ENCODE measurements at places on chromosomes 16 and 17.

- no peak for DNase-seq
Measured at GRCh38 chr16:27273670-27274423, 5.3 kb upstream of the NSMCE1 start.

- DNase-seq, result no peak
Measured at GRCh38 chr17:2542456-2542855, 30.8 kb upstream of the METTL16 start.

DNA sequence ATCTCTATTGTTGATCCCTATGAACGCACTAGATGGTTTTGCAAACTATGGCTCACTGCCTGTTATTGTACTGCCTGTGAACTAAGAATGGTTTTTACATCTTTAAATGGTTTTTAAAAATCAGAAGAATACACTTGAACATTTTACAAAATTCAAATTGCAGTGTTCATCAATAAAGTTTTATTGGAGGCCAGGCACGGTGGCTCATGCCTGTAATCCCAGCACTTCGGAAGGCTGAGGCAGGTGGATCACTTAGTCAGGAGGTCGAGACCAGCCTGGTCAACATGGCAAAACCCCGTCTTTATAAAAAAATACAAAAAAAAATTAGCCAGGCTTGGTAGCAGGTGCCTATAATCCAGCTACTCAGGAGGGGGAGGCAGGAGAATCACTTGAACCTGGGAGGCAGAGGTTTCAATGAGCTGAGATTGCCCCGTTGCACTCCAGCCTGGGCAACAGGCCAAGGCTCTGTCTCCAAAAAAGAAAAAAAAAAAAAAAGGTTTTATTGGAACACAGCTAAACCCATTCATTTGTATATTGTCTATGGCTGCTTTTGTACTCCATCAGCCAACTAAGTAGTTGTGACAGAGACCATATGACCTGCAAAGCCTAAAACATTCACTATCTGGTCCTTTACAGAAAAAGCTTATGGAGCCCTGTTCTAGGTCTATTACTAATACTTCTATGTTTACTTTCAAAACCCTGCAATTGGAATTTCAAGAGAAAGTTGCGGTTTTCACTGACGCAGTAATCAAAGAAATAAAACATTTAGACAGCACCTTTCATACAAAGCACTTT lies 18.9 kb downstream of the IKZF3 start:
- no peak for DNase-seq

DNA sequence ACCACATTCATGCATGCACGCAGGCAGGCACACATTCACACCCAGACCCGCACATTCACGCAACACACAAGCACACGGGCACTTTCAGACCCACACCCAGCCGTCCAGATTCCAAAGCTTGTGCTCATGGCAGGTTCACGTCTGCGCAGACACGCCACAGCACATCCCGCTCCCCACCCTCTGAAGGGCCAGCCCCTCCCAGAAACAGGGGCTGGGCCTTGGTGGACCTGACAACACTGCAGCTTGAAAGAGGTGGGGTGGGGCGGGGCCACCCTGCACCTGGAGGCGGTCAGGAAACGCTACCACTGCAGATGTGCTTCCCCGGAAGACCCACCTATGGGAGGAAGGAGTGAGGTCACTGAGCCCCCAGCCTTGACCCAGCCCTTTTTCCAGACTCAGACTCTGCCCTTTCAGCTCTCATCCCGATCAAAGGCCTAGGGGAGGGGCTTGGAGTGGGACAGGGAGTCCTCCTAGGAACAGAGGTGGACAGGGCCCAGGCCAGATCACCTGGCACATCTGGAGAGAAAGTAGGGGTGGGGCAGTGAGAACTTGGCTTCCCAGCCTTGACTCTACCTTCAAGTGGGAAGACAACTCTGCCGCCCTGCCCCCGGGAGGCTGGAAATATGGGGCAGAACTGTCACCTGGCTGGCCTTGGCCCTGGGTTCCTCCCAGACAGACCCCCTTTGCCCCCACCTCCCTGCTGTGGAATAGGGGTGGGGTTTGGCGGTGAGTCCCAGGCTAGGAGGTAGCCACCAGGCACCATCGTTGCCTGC lies 11.0 kb downstream of the P3H4 start:
- no peak for DNase-seq

GRCh38 chr17:29407856-29408255 lies 17.7 kb downstream of the TAOK1 start:
- no peak for DNase-seq

DNA sequence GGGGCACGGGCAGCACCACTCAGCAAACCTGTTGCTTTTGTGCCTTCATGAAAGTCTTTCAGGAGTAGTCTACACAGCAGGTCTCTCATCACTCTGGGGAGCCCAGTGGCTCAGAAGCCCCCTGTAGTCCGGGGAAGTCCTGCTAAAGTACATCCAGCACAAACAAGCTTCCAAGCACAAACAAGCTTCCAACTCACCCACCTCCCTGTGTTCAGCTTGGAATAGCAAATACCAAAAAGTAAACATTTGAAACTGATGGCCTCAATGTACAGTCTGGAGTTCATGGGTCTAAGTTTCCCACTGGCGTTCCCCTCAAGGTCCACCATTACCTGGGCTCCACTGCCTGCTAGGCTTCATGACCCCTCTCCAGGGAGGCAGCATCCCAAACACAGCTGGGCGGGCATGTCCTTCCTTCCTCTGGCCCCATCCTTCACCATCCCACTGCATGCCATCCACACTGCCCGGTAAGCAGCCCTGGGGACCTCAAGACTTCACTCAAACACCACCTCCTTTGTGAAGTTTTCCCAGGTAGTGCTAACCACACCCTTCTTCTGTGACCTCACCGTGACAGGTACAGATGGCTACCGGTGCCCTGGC lies 62.8 kb upstream of the SIAH1 start:
- no peak for DNase-seq

GRCh38 chr17:1096215-1096614 lies 83.6 kb downstream of the ABR start:
- DNase-seq, result no peak

GRCh38 chr17:55056526-55056925 lies 88.0 kb downstream of the STXBP4 start:
- no peak for DNase-seq

DNA sequence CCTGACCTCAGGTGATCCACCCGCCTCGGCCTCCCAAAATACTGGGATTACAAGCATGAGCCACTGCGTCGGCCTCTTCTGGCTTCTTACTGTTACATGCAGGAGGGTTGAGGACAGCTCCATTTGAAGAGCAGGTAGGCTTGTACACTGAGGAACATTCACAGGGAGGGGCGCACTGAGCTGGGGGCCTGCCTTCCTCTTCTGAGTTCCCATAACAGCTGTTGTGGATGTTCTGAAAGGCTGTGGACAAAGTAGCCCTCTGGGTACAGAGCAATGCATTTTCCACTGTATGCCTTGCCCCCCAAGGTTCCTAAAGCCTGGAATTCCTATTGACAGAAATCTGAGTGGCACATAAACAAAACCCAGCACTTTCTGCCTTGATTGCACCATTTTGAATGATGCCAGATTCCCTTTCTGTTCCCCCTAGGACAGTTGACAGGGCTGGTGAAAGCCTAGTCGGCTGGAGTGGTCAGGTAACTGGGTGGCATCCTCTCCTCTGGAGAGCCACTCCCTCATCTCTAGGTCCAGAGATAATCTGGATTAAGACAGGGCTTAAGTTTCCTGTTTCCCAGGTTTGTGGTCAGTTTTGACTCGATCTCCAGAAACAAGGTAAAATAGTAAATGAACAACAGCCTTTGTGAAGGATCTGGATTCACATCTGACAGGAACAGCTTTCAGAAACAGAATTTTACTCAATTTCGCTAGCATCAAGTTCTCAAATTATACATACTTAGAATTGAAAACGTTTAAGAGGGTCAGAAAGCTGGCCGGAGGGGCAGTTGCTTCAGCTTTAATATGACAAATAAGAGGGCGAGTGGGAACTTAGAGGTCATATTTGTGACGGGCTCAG lies 1.3 kb upstream of the CDK5R1 start:
- no peak for DNase-seq

- DNase-seq, result no peak
Measured at GRCh38 chr16:53511403-53512280, 8.6 kb upstream of the AKTIP start.

- no peak for DNase-seq
Measured at GRCh38 chr17:17402558-17402957, 74.2 kb upstream of the MED9 start.

- no peak for DNase-seq
Measured at GRCh38 chr17:37518826-37519225, 29.1 kb downstream of the DUSP14 start.

DNA sequence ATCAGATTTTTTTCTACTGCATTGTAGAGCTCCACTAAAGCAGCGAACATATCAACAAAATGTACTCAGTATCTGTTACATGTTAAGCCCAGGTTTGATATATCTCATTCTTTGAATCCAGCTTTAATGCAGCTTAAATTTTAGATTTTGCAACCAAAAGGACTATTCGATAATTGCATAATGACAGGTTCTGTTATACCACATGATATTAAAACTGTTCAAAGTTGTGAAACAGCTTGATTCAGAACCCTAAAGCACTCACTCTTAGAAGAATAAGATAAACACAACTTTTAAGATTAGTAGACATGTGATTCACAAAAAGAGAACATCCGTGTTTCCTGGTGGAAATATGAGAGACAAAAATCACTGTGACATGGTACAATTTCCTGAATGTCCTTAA lies 427.9 kb downstream of the CDH11 start:
- no peak for DNase-seq

DNA sequence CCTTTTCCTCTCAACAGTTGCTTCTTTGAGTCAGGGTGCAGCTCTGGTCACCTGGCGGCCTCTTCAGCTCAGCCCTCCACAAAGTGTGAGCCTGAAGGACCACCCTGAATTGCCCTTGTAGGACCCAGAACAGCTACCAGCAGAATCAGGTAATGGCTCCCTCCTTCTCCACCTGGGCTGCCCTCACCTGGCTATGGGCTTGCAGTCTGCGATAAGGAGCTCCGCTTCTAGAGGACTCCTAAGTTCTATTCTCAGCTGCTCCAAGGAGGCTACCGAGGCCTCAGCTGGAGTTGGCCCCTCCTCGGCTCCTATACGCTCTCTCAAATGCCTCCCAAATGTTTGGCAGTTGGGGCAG lies 13.4 kb downstream of the SMIM5 start:
- no peak for DNase-seq

DNA sequence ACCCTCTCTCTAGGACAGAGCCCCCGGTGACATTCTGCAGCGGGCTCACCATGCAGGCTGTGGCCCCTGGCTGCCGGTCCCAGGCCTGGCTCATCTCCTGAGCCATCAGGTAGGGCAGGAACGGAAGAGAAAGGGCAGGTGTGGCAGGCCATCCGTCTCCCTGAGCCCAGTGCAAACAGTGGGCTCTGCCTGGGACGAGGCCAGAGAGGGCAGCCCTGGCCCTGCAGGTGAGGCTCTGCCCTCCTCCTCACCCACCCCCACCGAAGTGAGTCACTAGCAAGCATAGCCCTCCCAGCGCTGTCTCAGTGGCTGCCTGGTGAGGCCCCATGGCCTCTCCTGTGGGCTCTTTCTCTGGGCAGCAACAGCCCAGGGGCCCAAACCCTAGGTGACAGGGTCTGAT lies 14.5 kb downstream of the OTOP3 start:
- no peak for DNase-seq

GRCh38 chr16:80751167-80751566 lies 53.2 kb downstream of the CDYL2 start:
- no peak for DNase-seq
